Aorta (tissue), 5 donors: ENCODE measurements at places on chromosomes 11 and 22. TPM values are rescaled to one million over a fixed set of nuclear protein-coding genes. Genes with fewer than 3 reads are reported as not detected.

The MOV10L1 gene
- total RNA-seq, result 3.2 TPM

- peak overlapping the region; percentile 81 for H3K27ac ChIP-seq
- no peaks in the 10 kb centered on the region for H3K36me3 ChIP-seq
- H3K4me1 ChIP-seq, result no peaks in the 10 kb centered on the region
- no peak overlapping the region for H3K4me3 ChIP-seq
- no peak for DNase-seq
These were observed 59.9 kb downstream of the SLC1A2 start for GRCh38 chr11:35359321-35360054.

GRCh38 chr11:117127171-117127901 is 16.8 kb upstream of the PAFAH1B2 start:
- H3K27me3 ChIP-seq, result no peaks in the 10 kb centered on the region
- H3K36me3 ChIP-seq, result no peaks in the 10 kb centered on the region
- H3K27ac ChIP-seq, result no peak overlapping the region

DNA sequence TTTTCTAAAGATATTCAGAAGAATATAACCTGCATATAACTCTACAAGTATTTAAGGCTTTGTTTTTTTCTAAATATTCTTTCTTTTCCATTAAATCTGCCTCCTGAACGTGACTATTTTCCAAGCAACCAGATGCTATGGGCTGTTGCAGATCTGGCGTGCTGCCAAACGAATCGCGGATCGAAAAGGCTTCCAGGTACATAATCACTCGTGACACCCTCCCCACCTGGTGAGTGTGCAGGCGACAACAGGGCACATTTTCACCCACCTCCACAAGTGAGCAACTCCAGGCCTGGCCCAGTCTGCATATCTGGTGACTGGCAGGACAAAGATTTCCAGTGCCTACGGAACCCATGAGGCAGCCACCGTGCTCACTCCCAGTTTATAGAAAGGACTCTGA is 660.1 kb downstream of the OPCML start:
- DNase-seq, result no peak
- no peaks in the 10 kb centered on the region for H3K27me3 ChIP-seq
- H3K36me3 ChIP-seq, result no peaks in the 10 kb centered on the region
- no peaks in the 10 kb centered on the region for H3K4me1 ChIP-seq
- H3K4me3 ChIP-seq, result no peak overlapping the region

DNA sequence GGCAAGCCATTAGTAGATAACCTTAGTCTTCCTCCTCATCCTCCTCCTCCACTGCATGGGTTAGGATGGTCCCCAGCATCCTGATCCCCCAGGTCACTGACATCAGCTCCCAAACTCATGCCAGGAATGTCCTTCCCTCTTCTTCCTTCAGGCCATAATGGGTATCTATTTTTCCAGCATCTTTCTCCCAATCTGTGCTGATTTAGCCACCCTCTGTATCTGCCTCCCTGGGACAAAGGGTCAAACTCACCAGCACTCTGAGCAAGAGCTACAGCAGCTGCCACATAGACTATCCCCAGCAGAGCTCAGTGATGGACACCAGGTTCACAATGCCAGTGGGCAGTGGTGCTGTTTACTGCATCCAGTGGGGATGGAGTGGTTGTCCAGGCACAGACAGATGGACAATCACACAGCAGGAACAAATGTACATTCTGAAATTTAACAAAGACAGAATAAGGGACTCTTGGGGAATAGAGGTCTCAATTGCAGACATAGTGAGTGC is 115.2 kb upstream of the TOP3B start:
- no peak overlapping the region for H3K27ac ChIP-seq
- no peak overlapping the region for H3K4me3 ChIP-seq
- DNase-seq, result no peak
- no peaks in the 10 kb centered on the region for H3K27me3 ChIP-seq
- no peaks in the 10 kb centered on the region for H3K36me3 ChIP-seq

DNA sequence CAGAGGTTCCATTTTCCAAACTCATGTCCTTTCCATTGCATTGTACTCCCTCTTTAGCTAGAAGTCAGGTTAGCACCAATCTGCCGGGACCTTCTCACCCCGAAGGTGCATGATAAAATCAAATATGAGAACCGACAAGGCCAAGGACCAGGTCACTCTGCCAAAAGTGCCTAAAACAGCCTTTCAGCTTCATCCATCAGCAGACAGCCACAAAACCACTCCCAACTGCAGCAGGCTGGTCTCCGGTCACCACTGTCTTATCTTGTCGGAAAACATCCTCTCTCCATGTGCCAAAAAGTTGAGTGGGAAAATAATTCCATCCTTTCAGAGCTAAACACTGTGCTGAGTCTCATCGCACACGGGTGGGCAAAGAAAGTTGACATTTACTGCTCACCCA is 1.4 kb downstream of the PI4KA start:
- peak overlapping the region; percentile 62 for H3K4me3 ChIP-seq
- no peaks in the 10 kb centered on the region for H3K27me3 ChIP-seq
- no peak overlapping the region for H3K27ac ChIP-seq
- no peaks in the 10 kb centered on the region for H3K36me3 ChIP-seq
- H3K4me1 ChIP-seq, result no peaks in the 10 kb centered on the region
- no peak for DNase-seq

DNA sequence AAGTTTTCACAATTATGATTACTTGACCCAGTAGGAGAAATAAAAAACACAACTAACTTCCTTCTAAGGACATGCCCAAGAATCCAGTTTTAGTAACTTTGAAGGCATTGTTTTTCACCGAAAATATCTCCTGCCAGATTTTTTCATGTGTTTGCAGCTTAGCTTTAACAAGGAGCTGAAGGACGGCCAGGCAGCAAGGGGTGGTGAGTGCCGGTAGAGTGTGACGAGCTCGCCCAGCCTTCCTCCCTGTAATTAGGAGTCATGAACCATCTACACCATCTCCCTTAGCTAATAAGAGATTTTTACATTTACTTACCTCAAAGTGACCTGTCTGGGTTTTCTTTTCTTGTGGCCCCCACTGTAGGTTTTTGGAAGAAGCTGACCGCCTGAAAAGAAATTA is 72.0 kb downstream of the BMAL1 start:
- no peaks in the 10 kb centered on the region for H3K27me3 ChIP-seq
- peaks cover 2% of the 10 kb centered on the region for H3K36me3 ChIP-seq
- no peak overlapping the region for H3K27ac ChIP-seq
- DNase-seq, result no peak

DNA sequence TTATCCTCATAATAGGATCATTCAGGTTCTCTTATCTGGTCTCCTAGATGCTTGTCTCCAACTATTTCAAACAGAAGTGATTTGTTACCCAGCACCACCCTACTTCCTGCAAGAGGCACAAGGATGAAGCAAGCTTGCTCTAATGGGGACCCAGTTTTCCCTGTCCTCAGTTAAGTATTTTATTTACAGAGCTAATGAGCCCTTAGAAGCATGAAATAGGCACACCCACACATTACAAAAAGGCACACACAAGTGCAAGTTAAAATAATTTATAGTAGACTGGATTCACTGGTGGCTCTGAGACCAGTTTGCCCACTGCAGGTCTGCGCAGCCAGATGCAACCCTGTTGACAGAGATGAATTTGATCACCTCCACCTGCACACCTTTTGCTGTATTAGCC is 167.5 kb downstream of the KIRREL3 start:
- H3K27me3 ChIP-seq, result no peaks in the 10 kb centered on the region
- no peak overlapping the region for H3K27ac ChIP-seq
- no peaks in the 10 kb centered on the region for H3K36me3 ChIP-seq
- H3K4me1 ChIP-seq, result no peaks in the 10 kb centered on the region
- DNase-seq, result no peak
- H3K4me3 ChIP-seq, result no peak overlapping the region

GRCh38 chr11:78138694-78139421 is 568 bp downstream of the ALG8 start:
- DNase-seq, result no peak
- no peaks in the 10 kb centered on the region for H3K36me3 ChIP-seq
- peak overlapping the region; percentile 9 for H3K27ac ChIP-seq
- H3K4me1 ChIP-seq, result no peaks in the 10 kb centered on the region
- H3K27me3 ChIP-seq, result no peaks in the 10 kb centered on the region
